ENCODE measurements at places on chromosomes 3 and 15.

GRCh38 chr15:80066912-80067311, 7.4 kb downstream of the ZFAND6 start:
- DNase-seq: no peak

GRCh38 chr3:24375947-24376384, 118.7 kb downstream of the THRB start:
- no peak for DNase-seq

DNA sequence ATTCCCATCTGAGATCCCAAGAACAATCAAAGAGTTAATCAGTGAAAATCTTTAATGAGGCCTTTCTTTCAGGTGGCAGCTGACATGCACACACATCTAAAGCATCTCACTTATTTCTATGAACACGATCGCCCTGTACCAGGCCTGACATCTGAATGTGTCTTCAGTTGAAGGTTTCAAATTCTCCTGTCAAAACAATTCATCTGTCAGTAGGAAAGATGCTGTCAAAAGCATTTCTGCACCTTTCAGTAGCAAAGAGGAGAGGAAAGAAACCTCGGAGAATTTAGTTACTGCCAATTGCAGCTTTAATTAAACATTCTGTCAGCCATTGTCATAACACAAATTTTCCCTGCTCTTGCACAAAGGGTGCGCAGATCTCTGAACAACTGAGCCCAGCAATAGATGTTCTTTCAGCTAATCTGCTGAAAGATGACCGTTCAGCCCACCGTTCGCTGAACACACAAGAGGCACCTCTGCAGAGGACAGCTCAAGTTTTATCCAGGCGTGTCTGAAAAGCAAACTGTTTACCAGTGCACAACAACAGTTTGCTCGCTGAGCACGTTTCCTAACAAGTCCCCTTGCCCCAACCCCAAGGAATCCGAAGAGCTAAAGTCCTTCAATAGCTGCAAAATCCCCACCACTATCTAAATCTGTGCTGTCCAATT, 34.1 kb downstream of the LRIG1 start:
- no peak for DNase-seq

DNA sequence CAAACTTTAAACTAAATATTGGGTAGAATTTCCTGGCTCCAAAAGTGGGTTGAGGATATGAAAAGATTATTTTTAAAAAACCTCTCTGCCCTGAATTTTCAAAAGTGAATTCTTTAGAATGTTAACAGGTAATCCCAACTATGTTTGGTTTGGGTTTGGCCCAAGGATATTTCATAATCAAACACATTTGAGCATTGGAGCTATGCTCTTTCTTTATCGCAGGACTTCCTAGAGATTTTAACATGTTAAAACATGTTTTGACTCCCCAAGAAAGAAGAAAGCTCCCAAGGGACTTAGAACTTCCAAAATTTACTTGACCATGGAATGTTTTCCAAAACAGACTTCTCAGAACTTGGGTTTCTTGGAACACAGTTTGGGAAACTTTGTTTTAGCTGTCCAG, 75.6 kb upstream of the SYNPR start:
- DNase-seq: no peak

DNA sequence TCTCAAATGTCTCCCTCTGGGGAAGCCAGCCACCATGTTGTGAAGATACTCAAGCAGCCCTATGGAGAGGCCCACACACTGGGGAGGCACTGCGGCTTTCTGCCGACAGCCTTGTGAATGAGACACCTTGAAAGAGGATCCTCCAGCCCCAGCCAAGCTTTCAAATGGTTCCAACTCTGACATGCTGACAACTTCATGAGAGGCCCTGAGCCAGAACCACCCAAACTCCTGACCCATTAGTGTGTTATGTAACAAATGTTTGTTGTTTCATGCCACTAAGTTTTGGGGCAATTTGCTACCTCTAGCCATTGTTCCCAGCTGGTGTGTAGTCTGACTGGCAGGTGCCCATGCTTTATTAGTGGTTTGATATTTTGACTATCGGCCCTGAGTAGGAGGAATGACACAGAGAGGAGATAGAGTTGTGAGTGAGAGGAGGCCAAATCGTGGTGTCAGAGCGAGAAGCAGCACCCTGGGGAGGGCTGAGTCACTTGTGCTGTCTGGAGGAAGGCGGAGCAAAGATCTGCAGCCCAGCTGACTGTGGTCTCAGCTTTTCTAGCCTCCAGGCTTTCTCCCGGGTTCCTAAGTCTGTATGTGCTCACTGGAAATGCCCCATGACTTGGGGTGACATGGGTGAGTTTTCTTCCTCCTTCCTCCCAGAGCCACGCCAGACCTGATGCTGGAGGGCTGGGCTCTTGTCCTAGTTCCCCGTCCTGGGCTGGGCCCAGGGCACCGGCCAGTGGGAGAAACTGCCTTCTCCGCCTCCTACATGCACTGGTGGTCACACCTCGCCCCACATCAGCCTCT, 56.7 kb upstream of the BLM start:
- DNase-seq: peak; percentile 37

DNA sequence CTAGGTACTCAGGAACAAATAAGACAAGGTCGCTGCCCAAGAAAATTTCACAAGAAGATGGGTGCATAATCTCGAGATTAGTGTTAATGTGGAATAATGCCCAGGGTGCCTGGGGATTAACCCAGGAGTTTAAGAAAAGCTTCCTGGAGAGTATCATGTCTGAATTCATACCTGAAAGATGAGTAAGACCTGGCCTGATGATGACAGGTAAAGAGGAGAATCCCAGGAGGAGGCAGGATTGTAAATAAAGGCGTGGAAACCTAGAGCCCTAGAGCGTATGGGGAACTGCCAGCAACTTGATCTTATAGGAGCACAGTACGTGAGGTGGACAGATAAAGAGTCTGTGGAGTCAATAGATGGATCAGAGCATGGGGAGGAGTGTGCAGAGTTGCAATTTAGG, 43.0 kb downstream of the ARRDC4 start:
- no peak for DNase-seq

DNA sequence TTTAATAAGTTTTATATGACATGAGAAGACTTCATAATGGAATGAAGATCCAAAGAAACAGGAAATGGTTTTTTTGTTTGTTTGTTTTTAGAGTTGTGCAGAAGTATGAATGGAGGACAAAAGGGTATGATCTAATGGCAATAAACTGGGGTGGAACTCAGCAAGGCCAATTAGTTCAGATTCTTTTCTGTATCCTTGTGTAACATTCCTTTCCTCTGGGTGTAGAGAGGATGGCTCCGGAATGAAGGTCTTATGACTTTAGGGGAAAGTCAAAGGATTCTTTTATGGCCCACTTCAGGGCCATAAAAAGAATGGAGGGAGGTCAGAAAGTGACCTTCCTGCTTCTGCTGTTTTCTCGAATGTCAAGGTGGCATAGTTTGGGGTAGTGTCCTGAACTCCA, 152.6 kb downstream of the DPH6 start:
- DNase-seq: no peak

DNA sequence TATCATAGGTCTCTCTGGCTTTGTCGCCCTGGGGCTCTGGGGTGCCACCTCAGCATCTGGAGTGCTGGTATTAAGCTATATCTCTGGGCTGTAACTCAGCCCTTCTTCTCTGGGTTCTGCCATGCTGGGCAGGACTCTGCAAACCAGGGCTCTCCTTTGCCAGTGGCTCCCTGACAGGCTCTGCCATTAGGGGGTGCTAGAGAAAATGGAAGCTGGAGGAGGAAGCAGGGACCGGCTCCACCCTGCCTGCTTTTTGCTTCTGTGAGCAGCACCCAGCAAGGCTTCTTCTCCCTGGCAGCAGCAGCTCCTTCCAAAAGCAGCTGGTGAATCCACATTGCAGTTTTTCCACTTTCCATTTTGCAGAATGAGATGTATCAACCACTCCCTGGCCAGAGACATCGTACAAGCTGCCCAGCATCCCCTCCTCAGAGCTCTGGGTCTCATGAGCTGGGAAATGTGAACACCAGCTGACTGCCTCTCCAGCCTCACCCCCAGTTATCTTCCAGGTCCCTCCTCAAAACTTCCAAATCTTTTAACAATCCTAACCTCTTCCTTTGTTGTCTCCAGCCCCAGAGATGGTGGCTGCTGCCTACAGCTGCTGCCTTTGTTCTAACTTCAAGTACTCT, 165.0 kb downstream of the ABHD5 start:
- DNase-seq: no peak

GRCh38 chr3:14507305-14507741, 32.8 kb downstream of the GRIP2 start:
- no peak for DNase-seq

DNA sequence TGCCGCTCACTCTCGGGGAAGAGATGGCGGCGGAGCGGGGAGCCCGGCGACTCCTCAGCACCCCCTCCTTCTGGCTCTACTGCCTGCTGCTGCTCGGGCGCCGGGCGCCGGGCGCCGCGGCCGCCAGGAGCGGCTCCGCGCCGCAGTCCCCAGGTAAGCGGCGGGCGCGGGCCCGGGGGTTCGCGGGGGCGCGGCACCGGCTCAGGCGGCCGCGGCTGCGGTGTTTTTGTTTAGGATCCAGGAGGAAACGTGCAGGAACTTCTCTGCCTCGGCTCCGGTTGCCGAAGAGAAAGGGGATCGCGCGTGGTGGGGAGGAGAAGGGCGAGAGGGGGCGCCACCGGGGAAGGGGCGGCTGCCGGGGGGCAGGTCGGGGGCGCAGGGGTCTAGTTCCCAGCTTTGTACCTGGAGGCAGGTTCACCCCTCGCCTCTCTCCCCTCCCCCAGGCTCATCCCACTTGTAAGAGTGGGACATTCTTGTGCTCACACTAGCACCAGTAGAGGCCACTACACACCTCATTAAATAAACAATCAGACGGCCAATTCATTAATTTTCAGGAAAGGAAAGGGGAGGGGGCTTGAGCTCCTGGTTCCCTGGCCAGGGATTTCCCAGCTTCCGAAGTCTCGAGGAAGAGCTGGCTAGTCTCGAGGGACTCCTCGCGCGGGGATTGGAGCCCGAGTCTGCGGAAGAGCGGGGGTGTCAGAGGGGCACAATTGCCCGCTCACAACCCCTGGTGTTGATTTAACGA, 562 bp downstream of the NEO1 start:
- no peak for DNase-seq

DNA sequence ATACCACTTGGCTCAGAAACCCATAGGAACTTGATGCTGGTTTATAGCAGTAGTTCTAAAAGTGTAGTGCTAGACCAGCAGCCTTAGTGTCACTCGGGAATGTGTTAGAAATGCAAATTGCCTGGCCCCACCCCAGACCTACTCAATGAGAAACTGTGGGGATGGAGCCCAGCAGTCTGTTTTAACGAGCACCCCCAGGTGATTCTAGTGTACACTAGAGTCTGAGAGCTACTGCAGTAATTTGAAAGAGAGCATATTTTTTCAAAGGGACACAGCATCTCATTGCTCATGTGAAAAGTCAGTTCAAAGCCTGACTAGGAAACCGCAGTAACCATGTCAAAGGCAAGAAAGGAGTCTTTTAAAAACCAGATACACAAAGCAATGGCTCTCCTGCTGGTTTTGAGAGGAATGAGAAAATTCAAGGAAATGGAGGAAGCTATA, 313.4 kb downstream of the SQOR start:
- DNase-seq: no peak

GRCh38 chr3:119324899-119325298, 30.7 kb downstream of the ARHGAP31 start:
- DNase-seq: no peak

DNA sequence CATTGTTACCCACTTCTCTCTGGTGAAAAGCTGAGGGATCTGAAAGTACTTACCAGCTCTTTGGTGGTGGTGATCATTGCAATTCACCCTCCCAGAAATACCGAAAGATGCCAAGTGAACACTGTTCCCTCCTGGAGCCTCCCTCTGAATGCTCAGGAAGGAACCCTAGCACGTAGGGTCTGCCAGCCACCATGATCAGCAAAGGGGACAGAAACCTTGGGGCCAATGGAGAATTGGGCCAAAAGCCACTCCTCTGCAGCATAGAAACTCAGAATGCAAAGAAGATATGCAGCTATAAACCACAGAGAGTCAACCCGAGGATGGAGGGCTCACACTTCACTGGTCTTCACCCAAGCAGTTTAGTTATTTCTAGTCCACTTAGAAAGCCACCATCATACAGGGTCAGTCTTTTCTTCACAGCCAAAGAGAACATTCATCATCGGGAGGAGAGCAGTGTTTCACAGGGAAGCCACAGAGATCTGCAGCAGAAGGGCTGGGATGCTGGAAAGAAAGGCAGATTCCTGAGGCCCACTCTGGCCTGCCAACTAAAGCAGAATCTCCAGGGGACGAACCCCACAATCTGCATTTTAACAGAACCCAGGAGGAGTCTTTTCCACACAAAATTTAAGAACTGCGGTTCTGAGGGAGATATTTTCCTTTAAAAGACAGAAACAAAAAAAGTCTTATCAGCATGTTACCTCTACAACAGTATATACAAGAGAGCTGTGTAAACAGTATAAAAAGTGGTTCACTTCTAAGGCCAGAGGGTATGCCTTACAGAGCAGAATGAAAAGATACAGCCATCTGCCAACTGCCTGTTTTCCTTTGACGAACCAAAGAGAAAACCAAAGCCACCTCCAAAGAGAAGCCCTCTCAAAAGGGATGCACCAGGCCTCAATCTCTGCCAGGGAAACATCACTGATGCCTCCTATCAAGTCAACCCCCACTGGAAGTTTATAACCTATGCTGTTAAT, 11.3 kb downstream of the TBC1D2B start:
- no peak for DNase-seq

GRCh38 chr3:179063945-179064560, 7.6 kb downstream of the ZMAT3 start:
- no peak for DNase-seq

DNA sequence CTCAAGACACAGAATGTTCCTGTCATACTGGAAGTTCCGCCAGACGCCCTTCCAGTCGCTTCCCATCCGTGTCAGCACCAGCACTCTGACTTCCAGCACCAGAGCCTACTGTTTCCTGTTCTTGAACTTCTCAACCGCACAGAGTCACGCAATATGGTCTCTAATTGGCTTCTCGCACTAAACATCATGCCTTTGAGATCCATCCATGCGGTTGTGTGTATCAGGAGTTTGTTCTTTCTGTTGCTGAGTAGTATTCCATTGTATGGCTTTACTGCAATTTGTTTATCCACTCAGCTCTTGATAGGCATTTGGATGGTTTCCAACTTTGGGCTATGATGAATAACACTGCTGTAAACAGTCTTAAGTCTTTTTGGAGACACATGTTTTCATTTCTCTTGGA, 112.1 kb downstream of the LRRK1 start:
- no peak for DNase-seq

DNA sequence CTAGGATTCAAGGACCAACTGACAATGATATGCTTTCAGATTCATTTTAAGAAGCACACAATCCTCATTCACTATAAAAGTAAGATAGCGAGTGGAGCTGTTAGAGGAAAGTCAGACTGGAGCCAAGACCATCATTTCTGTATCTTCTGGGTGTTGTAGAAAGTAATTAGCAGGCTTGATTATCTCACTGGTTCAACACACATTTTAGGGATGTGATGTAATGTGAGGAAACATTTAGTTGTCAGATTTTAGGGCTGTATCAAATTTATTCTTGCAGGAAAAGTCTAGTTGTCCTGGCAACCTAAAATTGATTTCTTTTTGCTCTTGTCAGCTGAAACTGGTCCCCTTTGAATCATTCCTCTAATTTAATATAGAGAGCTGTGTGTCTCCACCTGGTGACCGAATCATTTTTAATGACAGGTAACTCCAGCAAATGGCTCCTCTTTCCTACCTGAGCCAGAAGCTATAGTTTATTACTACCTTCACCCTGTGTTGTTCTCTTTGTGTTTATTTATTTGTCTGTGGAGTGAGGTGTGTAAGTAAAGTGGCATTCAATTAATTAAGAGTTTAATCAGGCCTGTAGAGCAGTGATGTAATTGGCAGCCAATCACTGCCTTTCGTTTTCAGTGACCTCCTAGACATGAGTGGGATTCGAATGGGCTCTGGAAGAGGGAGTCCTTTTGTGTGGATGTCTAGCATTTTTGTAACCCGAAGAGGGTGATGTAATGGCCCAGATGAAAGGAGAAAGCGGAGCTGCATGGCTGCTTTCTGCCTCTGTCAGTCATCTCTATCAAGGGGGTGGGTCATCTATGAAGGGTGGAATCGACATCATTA, 125.8 kb downstream of the LPP start:
- DNase-seq: no peak

Measured in stimulated activated CD8-positive, alpha-beta memory T cell treated with anti-CD3 and anti-CD28 coated beads, Interleukin-7, amount 100 ng/mL, for 1 hour (primary cell).